ENCODE measurements at places on chromosomes 13 and 19.

- DNase-seq, result no peak
Measured at GRCh38 chr13:20720499-20720898, 17.0 kb downstream of the IL17D start.

GRCh38 chr13:48489666-48490065, 43.2 kb downstream of the RCBTB2 start:
- no peak for DNase-seq

GRCh38 chr19:14346279-14346678, 35.0 kb upstream of the ADGRE5 start:
- DNase-seq, result no peak

DNA sequence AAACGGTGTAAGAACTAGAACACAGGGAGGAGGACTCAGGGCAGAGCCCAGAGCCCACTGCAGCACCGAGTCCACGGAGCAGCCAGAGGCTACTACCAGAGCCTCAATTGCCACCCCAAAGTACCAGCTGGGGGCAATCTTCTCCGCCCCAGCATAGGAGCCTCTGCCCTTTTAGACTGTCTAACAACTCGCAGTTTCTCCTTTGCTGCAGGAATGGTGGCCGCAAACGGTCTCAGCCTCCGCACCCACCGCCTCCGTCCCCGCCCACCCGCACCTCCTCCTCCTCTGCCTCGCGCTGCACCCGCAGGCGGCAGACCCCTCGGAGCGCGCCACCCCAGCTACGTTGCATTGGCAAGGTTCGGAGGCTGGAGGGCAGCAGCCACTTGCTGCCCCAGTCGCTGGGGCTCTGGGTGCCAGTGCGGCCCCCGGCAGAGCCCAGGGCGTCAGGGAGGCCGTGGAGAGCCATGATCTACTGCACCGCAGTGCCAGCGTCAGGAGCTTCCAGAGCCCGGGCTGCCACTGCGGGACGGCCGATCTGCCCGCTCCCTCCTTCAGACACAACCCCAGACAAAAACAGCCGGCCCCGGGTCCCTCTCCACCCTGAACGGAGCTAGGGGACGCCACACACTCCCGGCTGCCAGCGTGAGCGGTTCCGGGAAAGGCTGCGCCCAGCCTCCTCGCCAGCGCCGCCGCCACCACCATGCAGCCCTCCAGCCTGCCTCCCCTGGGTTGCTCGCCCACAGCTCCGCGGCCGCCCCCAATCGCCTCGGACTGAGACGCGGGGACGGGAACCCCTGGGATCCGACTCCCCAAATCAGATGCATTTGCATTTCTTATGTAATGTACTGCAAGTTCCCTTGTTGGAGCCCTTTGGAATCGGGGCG, 1.8 kb downstream of the FGF14 start:
- DNase-seq, result no peak

- DNase-seq, result no peak
Measured at GRCh38 chr13:84208246-84208910, 326.1 kb upstream of the SLITRK1 start.

GRCh38 chr13:86572115-86572514, 772.9 kb upstream of the SLITRK6 start:
- DNase-seq, result no peak

DNA sequence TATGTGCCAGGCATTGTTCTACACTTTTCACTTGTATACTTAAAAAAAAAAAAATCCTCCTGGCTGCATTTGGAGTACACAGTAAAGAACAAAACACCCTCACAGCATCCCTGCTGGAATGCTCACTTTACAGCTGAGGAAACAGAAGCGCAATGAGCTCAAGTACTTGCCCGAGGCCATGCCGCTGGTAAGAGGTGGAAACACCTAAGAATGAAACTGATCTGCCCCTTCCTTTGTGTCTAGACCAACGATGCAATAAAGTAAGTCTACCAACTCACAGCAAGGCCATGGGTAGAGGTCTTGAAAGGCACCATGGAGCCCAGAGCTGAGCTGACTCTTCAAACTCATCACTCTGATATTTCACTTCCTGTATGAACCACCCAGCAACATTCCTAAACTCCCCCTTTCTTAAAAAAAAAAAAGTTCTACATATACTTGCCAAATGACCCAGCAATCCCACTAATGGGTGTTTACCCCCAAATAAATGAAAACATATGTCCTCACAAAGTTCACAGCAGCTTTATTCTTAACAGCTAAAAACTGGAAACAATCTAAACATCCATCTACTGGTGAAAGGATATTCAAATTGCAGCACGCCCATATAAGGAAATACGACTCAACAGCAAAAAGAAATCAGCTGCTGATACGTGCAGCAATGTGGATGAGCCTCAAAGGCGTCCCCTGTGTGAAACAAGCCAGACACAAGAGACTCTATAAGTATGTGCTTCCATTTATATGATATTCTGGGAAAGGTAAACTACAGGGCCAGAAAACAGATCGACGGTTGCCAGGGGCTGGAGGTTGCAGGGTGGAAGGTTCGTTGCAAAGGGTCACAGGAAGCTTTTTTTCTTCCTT, 236.6 kb upstream of the MAB21L1 start:
- DNase-seq, result no peak

DNA sequence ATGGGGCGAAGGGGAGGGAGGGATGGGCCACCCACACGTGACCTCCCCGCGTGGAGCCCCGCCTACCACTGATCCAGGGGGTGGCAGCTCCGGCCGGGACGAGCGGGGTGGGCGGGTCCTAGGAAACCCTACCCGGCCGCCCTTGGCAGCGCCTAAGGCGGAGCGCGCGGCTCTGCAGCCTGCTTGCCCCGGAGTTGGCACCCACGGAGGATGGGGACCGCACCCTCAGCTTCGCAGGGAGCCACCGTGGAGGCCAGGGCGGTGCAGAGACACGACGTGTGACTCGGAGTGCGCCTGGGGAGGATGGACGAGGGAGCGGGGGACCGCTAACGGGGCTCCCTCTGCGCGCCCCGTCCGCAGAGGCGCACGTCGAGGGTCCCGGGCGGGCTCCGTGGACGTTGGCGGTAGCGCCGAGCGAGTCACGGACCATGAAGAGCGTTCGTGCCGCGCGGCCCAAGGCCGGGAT, at the start of gene RGS9BP:
Gene RGS9BP, plus strand, starts transcription at position 129 of the 466 bp plus-strand sequence. CDS start 416 bp downstream, outside the sequence.
- peak; percentile 77 for DNase-seq

GRCh38 chr19:52101866-52102562, 6.4 kb upstream of the ZNF841 start:
- DNase-seq, result no peak

DNA sequence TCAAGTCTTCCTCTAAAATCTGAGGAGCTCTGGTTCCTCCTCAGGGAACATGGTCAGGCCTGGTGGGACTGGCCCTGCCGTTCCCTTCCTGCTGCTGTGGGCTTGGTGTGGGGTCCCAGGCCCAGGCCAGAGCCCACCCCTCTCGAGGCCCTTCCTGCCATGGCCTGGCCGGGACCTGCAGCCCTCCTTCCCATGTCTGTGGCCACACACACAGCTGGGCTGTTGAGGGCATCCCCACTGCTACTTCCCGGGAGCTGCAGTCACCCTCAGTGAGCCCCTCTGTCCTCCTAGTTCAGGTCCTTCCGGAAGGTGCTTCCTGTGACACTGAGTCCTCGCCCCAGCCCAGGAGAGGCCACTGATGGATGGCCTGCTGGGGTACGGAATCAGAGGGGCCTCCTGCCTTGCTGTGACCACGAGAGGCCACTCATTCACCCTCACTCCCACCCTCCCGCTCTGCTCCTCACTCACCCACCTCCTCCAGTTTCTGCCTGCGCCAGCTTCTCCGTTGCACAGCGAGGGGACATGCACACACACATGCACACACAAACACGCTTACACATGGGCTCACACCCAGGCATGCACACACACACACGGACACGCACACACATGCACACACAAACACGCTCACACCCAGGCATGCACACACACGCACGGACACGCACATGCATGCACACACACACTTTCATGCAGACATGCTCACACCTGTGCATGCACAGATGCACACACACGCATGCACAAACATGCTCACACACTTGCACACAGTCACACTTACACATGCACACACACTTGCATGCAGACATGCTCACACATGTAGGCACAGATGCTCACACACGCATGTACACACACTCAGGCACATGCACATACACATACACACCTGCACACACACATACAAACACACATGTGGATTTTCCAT, 7.3 kb upstream of the MCF2L start:
- DNase-seq, result no peak

- DNase-seq, result peak; percentile 66
Measured at GRCh38 chr13:110412132-110412914, 105.2 kb downstream of the COL4A2 start.

DNA sequence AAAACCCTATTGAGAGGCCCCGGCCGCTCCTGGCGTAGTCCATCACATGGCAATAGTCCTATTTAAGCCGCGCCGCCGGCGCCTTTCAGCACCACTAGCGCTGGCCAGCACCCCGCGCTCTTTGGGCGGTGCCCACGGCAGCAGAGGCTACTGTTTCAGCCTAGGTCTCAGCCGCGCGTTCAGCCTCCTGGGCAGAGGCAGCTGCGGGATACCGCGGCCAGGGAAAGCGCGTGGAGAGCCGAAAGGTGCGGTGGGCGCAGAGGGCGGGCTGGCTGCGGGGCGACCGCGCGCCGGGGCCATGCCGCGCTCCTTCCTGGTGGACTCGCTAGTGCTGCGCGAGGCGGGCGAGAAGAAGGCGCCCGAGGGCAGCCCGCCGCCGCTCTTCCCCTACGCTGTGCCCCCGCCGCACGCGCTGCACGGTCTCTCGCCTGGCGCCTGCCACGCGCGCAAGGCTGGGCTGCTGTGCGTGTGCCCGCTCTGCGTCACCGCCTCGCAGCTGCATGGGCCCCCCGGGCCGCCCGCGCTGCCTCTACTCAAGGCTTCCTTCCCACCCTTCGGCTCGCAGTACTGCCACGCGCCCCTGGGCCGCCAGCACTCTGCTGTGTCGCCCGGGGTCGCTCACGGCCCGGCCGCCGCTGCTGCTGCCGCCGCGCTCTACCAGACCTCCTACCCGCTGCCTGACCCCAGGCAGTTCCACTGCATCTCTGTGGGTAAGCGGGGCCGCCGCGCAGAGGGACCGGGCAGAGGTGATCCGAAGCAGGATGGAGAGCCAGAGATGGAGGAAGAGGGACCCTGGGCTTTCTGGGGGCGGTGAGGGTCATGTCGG, at the start of gene GSX1:
Gene GSX1, plus strand, starts transcription at position 91 of the 826 bp plus-strand sequence. Its CDS starts 208 bp downstream, at position 299.
- DNase-seq, result peak; percentile 46

DNA sequence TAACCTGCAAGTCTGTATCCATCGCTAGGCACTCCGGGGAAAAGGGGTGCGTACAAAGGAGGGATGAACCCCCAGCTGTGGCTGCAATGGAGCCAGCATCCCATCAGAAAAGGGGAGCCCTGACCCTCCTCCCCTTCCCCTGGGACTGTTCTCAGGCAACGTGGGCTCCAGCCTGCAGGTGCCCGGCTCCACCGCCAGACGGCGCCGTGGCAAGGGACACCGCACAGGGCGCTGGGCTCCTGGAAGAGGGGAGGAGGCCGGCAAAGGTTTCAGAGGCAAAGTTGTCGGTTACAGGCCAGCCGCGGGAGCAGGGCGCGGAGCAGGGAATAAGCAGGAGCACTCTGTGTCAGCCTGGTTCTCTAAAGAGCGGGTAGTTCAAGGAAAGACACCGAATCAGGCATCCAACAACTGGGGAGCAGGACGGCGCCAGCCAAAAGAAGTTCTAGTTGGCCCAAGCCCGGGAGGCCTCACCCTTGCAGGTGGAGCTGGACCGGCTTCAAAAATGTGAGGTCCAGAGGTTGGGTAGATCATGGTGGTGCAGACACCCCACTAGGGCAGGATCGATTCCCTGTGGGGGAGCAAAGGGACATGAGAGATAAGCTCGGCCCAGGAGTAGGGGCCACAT, 53.0 kb upstream of the ATP12A start:
- no peak for DNase-seq

DNA sequence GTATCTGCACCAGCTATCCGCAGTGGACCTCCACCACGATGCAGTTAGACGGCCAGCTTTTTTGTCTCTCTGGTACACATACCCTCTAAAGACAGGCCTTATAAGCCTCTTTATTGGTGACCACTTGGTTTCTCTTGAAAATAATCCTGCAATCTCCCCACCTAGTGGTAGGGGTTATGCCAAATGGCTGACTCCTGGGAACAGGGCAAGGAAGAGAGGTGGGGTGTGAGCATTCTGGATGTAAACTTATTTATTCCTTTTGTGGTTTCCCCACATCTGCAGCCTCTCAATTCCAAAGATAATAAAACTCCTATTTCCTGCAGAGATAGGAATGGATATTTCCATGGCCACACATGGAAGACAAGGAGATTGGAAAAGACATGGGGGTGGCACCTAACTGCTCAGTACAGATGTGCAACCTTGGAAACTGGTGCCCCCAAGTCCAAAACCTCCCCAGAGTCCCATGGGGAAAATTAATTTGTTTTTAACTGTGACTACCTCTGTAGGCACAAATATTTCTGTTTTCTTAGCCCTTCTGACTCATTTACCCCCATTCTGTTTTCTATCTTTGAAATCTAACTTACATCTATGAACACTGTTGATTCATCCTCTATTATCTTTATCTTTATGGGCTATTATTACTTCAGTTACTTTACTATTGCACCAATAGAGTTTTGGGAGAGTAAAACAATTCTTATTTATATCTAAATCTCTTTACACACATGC, 112.7 kb upstream of the TSHZ3 start:
- no peak for DNase-seq

DNA sequence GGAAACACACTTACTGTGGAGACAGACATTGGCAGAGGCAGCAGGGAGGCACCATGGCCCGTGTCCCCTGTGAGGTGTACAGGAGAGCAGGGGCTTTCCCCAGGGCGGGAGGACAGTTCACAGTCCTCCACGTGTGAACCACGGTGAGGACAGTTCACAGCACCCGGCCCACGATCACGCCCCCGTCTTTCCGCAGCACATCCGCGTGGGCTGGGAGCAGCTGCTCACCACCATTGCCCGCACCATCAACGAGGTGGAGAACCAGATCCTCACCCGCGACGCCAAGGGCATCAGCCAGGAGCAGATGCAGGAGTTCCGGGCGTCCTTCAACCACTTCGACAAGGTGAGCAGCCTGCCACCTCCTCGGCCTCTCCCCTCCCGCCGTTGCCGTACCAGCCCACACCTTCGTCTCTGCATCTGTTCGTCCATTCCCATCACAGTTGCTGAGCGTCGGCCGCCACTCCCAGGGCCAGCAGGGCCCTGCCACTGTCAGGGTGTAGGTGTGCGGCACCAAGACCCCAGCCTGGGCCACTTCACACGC, 17.4 kb downstream of the CAPN12 start:
- no peak for DNase-seq

DNA sequence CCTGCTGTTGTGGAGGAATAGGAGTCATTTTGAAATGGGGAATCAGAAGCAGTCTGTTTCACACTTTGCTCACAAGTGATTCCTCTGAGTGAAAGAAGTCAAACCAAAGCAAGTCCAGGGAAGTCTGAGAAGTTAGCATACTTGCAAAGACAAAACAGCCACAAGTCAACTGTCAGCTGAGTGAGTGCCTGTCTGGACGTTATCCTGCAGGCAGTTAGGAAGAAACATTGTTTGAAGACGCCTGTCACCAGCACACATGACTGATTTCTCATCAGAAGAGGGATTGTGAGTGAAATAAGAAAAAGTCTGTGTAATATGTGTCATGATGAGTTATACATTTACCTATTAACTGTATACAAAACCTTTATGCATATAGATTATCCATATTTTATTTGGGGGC, 153.5 kb downstream of the KCNRG start:
- DNase-seq, result no peak
